ENCODE measurements at places on chromosomes 5 and 9.

GRCh38 chr5:40486437-40487275 lies 193.1 kb upstream of the PTGER4 start:
- no peak for DNase-seq

GRCh38 chr5:154190595-154191304 lies at the start of gene GALNT10:
Gene GALNT10 (plus strand): TSS chr5:154190733. CDS start chr5:154190867, 134 bp downstream.
- no peak for DNase-seq

- no peak for DNase-seq
Measured at GRCh38 chr5:58456026-58456425, 3.9 kb downstream of the PLK2 start.

GRCh38 chr5:68544091-68544647 lies 328.6 kb downstream of the PIK3R1 start:
- no peak for DNase-seq

GRCh38 chr9:135989722-135990467 lies 28.7 kb upstream of the UBAC1 start:
- no peak for DNase-seq

DNA sequence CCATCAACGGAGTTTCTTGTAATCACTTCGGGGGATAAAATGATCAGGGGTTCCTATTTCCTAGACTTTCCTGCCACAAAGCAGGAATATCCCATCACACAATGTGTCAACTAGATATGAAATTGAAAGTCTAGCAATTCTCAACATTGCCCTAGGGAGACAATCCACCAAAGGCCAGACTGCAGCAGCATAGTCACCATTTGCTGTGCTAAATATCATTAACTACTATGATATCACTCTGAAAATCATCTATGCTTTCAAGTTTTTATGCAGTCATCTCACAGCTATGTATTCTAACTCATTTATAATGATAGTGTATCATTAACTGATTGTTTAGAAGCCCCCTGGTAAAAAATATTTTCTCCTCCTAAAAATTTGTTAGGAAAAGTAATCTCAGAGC lies 342.6 kb upstream of the CDH6 start:
- no peak for DNase-seq

GRCh38 chr9:137156567-137157375 lies 13.1 kb downstream of the LRRC26 start:
- DNase-seq = no peak

DNA sequence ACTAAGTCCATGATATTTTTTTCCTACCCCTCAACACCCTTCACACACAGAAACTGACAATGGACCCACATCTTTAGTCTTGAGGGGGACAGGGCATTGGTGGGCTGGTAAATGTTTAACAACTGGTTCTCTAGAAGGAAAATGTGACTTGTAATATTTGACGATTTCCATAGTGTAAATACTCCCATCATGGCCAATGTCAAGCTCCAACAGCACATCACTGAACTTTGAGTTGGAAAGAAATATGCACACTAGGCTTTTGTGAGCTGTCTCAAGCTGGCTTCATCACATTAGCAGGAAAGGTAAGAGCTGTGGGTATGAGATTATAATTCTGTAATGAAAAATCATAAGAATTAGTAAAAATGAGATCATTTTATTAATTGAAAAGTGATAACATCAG lies 189.9 kb upstream of the PRLR start:
- no peak for DNase-seq

- no peak for DNase-seq
Measured at GRCh38 chr5:54146390-54146789, 164.0 kb downstream of the ARL15 start.

GRCh38 chr5:41277476-41278245 lies 64.3 kb upstream of the C6 start:
- no peak for DNase-seq

DNA sequence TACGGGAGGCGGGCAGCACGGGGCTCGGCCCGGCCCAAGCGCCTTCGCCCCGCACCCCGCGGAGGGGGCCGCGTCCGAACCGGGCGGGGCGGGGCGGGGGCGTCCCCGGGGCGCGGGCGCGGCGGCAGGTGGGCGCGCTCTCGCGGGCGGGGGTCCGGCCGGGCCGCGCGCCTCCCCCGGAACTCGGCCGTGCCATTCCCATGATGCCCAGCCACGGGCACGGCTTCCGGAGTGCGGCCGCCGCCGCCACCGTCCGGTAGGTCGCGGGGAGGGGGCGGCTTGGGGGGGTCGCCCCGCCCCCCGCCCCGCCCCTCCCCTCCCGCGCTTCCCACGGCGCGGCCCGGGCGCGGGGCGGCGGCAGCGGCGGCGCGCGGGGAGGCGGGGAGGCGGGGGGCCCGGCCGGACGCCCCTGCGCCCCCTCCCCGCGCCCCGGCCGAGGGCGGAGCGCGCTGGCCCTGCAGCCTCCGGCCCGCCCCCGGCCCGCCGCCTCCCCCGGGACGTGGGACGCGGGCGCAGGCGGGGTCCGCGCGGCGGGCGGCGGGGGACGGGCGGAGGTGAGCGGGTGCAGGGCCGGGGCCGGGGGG lies at the start of gene PPP1R26:
Gene PPP1R26, plus strand, starts transcription at position 314 of the 584 bp plus-strand sequence. CDS start 4,729 bp downstream, outside the sequence.
- DNase-seq = no peak

DNA sequence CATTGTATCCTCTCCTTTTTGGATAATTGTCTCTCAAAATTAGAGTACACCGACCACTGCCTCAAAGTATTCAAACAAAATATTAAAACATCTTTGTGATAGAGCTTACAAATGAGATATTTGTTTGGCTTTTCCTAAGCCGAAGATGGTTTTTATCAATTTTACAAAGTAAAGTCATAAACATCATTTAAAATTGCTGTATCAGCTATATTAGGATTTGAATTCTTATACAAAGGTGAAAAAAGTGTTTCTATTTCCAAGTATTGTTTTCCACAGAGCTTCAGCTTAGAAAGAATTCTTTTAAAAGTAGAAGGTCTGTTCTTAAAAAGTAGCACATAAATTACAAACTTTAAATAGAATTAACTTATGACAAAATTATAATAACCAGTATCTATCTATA lies 116.6 kb upstream of the IFNE start:
- no peak for DNase-seq

- DNase-seq = no peak
Measured at GRCh38 chr9:38017885-38018186, 51.2 kb downstream of the SHB start.

DNA sequence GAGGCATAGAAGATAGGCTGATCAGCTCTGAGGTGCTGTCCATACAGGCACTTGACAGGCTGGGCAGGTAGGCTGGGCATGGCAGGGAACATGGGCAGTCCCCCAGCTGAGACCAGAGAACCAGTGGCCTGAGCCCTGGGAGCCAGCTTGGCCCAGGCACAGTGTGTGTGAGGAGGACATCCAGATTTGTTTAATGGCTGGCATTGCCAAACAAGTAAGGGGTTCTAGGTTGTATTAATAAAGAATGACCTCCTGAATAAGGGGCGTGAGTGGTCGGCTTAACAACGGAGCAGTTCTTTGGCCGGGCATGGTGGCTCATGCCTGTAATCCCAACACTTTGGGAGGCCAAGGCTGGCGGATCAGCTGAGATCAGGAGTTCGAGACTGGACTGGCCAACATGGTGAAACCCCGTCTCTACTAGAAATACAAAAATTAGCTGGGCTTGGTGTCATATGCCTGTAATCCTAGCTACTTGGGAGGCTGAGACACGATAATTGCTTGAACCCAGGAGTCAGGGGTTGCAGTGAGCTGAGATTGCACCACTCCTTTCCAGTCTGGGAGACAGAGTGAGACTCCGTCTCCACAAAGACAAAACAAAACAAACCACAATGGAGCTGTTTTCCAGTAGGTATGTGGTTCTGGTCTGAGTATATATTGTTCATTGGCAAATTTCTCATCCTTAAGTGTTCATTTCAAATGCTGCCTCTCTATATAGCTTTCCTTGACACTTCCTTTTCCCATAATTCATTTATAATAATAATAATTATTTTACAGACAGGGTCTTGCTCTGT lies 56.2 kb downstream of the ANGPTL2 start:
- DNase-seq = no peak

DNA sequence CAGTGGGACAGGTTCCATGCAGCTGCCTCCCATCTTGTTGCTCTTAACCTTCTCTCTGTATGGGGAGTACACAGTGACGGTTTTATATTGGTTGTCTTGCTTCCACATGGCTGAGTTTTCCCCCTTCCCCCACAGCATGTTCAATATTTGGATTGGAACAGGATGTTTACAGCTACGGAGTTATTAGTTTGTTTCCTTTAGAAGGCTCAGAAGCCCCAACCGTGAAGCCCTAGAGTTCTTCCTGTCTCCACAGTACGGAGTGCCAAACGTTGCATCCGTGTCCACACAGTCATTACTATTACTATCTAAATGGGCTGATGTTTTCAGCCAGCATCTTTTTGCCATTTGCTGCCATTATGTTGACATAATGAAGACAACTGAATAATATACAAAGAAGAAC lies 277.5 kb downstream of the MARCHF11 start:
- no peak for DNase-seq

- DNase-seq = peak; percentile 66
Measured at GRCh38 chr9:69130456-69131441, 43.3 kb upstream of the TJP2 start.

DNA sequence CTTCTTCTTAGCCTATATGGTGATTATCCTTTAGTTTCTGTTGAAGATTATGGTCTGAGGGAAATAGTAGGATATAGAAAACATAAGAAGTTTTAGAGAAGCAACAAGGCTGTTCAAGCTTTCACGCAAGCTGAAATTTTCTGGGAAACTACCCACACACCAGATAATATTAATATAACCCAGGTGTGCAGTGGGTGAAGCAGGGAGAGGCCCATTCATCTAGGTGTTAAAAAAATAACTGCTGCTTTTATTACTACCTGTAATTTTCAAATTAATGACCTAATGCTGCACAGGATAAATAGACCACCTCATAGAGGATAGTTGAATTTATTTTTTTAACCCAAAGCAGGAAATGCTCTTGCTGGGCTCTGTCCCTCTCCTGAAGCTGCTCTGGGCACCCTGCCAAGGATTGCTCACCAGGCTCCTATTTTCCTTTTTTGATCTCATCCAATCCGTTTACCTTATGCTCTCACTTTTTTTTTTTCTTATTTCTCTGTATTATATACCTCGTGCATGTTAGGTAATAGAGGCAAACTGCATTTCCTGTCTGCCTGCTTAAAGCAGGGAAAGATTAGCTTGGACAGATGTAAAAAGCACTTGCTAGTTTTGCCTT lies 124.3 kb upstream of the SLC12A2 start:
- DNase-seq = peak; percentile 83

DNA sequence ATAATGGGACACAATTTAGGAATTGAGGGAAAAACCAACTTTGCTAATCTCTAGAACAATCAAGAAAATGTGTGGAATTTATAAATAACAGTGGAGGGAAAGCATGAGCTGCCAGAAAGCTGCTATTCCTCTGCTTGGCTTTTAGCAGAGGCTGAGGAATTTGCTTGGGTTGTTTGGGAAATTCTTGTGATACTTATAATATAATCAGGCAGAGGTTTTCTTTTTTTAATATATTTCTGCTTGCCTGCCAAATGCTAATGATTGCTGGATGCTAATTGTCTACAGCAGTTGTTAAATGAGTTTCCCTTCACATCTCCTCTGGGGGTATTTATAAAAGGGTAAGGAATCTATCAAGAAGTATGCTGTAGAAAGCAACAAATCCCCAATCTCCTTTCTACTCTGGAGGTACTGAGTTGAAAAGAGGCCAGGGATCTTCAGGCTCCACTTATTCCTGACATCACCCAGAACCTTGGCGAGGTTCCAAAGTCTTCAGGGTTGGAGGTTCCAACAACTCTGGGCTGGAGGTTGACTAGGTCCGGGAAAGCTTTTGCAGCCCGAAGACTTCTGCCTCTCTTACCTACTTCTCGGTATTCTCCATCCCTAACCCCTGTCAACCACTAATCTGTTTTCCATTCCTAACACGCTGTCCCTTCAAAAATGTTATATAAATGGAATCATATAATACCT lies 60.4 kb upstream of the TMED7 start:
- peak; percentile 46 for DNase-seq

GRCh38 chr5:59831326-59832010 lies 62.1 kb downstream of the PDE4D start:
- DNase-seq = no peak

DNA sequence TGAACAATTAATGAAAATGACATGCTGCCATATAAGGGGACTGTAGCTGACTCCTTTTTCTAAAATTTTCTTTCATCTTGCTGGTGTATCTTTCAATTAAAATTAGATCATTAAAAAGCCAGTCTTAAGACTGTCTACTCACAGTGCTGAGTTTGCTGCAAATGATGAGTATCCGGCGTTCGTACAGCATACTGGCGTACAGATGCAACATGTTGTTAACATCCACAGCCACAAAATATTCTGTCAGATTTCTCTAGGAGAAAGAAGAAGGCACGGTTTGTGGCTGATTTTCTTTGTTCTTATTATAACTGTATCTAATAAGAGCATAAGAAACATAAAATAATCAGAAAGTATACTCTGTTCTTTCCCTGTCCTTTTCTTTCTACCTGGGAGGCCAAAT lies 278.1 kb downstream of the DENND1A start:
- no peak for DNase-seq

- DNase-seq = no peak
Measured at GRCh38 chr9:36939655-36940499, 94.2 kb downstream of the PAX5 start.

DNA sequence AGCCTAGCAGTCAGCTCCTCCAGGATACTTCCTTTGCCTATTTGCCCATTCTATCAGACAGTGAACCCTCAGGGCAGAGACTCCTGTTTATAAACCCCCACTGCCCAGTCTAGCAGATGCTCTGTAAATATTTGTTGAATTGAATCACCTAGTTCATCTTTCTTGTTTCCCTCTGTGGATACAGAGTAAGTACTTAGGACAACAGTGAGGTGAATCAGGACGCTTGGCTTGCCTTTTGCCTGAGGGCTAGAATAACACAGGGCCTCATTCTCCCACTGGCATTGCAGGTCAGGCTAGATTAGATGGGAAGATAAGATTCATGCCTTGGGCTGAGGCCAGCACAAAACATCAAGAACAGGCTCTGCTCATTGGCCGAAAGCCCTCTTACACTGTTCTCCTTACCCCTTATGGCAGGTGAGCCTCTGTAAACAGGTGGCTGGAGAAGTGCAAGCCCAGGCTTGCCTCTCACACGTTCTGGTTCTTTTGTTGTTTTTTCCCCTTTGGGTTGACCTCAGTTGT lies 22.2 kb downstream of the TNFSF8 start:
- DNase-seq = no peak

DNA sequence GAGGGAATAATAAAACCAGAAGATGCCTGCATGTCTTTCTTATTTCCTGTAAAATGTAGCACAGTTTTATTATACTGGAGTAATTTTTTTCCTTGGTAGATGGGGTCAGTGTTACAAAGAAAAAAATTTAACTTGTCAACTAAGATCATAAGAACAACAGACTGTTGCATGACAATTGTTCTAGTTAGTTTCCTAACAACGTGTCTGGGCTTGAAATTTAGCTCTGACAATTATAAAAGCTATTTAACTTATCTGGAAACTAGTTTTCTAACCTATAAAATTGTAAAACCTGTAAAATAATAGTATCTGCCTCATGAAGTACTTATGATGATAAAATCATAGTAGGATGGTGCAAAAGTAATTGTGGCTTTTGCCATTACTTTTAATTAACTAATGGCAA lies 4.9 kb downstream of the SHOC1 start:
- DNase-seq = no peak

GRCh38 chr9:134614256-134614655 lies 27.3 kb upstream of the COL5A1 start:
- no peak for DNase-seq

GRCh38 chr5:91162534-91163381 lies 220.4 kb downstream of the ARRDC3 start:
- DNase-seq = peak; percentile 74

- no peak for DNase-seq
Measured at GRCh38 chr5:142544946-142545649, 140.8 kb downstream of the FGF1 start.

GRCh38 chr5:14178671-14179211 lies 35.6 kb downstream of the TRIO start:
- peak; percentile 92 for DNase-seq

Data from astrocyte of the cerebellum (primary cell).